ENCODE measurements at places on chromosomes 7 and 10. TPM values are rescaled to one million over a fixed set of nuclear protein-coding genes. Genes with fewer than 3 reads are reported as not detected.
A peak's percentile ranks its signal among the peaks of the same experiment; 100 is the strongest.

DNA sequence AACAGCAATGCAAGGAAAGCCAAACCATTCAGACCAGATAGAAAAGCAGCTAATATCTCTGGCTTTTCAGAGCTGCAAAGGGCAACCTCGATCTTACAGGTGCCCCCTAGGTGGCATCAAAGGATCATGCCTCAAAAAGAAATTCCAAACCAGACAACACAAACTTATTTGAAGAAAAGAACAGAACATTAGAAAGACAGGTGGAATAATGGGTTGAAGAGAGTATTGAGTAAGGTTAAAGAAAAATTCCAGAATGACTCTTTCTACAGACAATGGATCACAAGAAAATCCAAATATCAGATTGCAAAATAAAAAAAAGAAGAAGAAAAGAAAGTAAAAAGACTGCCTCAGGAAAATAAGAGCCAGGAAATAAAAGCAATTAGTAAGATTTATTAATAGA, 213.7 kb downstream of the ELMO1 start:
- DNase-seq, result peak; percentile 51

GRCh38 chr10:72315611-72316385, 38.9 kb downstream of the DNAJB12 start:
- DNase-seq, result peak; percentile 74

GRCh38 chr7:120445276-120445675, 172.3 kb downstream of the KCND2 start:
- DNase-seq, result no peak

The PIP gene
- not detected for total RNA-seq
